ENCODE measurements at places on chromosomes 6 and 20.

DNA sequence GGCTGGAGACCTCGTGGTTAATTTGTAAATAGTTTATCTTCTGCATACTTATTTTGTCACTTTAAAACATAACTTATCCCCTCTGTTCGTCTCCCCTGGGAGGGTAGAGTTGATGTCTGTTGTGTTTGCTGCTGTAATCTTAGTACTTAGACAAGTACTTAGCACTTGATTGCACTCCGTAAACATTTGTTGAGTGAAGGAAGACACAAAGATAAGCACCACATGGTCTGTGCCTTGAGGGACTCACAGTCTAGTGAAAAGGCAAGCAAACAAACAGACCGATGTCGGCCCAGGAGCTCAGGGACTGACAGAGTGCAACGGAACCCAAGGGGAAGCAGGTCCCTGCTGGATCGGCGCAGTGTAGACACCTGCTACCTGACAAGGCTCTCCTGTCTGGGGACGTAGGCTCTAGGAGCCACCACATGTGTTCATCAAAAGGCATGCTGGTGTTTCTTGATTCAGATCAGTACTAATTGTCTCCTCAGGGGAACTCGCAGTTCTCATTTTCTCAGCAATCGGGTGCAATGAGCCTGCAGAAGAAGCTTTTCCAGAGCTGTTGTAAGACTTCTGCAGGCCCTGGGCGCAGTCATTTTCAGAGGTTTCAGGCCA is 31.4 kb downstream of the EDN3 start:
- no peak for DNase-seq

GRCh38 chr6:133918208-133918930 is 29.5 kb downstream of the TCF21 start:
- no peak for DNase-seq

GRCh38 chr6:82767447-82767846 is 298.2 kb downstream of the UBE3D start:
- no peak for DNase-seq

- no peak for DNase-seq
These were observed 106.5 kb downstream of the THEMIS start for GRCh38 chr6:127794405-127794804.

GRCh38 chr6:73798592-73798991 is 102.6 kb downstream of the CD109 start:
- DNase-seq, result no peak

- no peak for DNase-seq
These were observed 538 bp upstream of the GRM1 start for GRCh38 chr6:146028252-146028795.

GRCh38 chr6:36691011-36691410 is 6.6 kb upstream of the RAB44 start:
- no peak for DNase-seq

GRCh38 chr6:107079429-107079828 is 35.9 kb downstream of the BEND3 start:
- no peak for DNase-seq

GRCh38 chr6:107246972-107247615 is 131.8 kb upstream of the BEND3 start:
- no peak for DNase-seq

- no peak for DNase-seq
These were observed 23.9 kb upstream of the ASF1A start for GRCh38 chr6:118869894-118870589.

- DNase-seq, result no peak
These were observed 28.1 kb downstream of the RIPOR3 start for GRCh38 chr20:50663095-50663821.

DNA sequence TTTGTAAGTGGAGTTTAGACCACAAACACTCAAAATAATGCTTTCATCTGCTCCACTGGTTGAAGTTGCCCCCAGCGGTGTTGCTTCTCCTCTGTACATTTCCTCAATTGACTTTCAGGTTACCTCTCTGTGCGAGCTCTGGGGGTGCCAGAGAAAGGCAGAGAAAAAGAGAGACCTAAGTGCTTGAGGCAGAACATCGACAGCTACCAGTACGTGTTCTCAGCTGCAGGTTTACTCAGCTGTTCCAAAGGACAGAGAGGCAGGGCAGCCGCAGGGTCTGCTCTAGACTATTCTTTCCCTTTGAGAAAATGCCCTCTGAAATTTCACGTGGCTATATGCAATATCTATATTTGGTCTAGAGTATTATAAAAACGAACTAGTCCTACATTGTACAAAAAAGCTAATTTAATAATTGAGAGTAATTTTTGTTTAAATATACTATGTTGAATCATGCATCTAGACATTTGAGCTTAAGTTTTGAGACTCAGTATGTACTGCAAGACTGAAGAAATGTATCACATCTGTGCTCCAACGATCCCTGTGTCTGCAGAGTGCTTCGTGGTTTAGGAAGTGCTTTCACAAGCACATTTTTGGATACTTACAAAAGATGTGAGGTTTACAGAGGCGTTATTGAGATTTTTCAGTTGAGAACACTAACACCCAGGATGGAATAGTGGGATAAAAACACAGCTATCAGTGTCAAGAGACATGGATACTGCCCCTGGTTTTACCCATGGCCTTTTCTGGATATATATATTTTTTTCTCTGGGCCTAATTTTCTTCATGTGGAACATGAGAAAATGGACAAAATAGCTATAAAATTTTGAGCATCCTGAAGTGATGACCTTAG is 453.6 kb upstream of the FLRT3 start:
- no peak for DNase-seq

- no peak for DNase-seq
These were observed 82.8 kb upstream of the CDYL start for GRCh38 chr6:4693173-4693970.

- DNase-seq, result no peak
These were observed 27.8 kb downstream of the TCF21 start for GRCh38 chr6:133916650-133917151.

GRCh38 chr20:42949950-42950349 is 239.8 kb downstream of the PTPRT start:
- DNase-seq, result no peak

DNA sequence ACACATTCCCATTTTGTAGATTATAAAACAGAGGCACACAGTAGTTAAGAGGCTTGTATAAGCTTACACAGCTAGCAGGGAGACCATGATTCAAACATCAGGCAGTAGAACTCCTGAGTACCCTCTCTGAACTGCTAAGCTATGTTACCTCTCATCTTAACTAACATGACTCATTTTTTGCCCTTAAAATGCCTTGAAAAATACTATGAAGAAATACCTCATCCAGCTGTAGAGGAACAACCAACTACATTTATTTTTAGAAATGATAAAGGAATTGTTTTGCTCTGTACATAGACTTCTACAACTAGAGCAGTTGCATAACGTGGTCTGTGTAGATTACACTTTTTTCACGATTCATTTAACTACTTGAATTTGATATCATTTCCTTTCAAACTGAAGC is 102.1 kb downstream of the FLRT3 start:
- no peak for DNase-seq

DNA sequence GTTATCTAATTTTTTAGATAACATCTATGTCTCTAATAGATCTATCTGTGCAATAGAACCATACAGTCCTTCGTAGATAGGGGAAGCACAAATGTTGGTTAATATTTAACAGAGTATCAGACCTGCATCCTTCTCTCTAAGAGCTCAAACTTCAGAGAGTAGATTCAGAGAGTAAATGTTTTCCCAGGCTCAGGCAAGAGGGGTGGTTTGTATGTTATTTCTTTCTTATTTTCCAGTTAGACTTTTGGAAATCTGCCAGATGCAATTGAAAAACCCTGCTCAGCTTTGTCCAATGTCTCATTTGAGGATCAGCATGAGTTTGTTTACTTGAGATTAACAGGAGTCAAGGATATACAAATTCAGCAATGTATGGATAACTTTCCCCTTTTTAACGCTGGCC is 361.9 kb downstream of the BCKDHB start:
- no peak for DNase-seq

GRCh38 chr20:59028812-59029211 is 3.3 kb downstream of the ATP5F1E start:
- DNase-seq, result no peak

DNA sequence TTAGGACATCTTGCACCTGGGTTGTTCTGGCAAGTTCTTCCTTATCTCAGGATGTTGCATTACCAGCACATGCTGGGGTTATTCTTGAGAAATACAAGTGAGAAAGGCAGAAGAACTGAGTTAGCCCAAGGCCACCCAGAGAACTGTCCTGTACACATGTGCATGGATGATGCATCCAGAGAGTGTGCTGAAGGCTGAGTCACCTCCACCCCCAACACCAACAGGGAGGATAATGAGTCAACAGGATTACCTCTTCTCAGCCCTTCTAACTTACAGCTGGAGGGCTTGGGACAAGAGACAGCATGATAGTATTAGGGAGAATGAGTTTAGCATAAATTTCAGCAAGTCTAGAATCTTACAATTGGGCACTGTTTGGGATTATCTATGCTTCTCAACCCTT is 8.5 kb downstream of the SCGN start:
- no peak for DNase-seq

- DNase-seq, result no peak
These were observed 149.3 kb downstream of the ADAT2 start for GRCh38 chr6:143301188-143301587.

GRCh38 chr6:69220375-69220774 is 576.4 kb downstream of the LMBRD1 start:
- no peak for DNase-seq

GRCh38 chr20:46572153-46572552 is 21.7 kb upstream of the OCSTAMP start:
- DNase-seq, result no peak

DNA sequence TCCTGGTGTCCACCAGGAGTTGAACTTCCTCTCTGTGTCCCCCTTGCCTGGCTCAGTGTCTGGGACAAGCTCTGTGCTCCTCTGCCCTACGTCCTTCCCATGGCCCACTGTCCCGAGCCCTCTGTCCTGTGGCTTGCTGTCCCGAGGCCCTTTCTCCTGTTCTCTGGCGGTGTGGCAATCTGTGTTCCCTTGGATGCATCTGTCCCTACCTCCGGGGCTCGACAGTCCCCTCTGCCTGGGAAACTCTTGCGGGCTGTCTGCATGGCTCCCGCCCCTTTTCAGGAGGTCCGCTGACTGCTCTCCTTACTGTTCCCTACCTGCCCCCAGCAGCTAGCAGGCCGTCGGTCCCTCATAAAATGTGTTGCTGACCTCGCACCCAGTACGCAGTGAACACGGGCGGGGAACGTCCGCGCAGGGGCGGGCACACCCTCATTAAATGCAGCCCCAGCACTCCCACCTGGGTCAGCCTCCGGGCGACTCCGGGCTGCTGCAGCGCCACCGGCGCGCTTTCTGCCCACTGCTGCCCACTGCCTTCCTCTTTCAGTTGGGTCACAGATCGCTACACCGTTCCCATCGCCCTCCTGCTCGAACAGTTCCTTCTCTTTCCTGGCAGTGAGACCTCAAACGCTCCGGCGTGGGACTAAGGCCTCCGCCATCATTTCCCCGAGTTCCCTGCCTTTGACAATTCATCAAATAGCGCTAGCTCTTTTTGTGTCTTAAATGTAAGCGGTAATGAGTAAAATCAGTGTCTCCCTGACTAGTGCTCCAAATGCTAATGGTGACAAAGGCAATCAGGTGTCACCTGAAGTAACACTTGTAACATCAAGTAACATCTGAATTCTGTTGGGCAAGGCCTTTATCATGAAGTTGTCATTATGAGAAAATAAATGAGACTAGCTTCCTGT is 60.5 kb downstream of the RSPH3 start:
- DNase-seq, result no peak

GRCh38 chr6:104799134-104799657 is 60.5 kb downstream of the HACE1 start:
- no peak for DNase-seq

GRCh38 chr6:5753209-5753608 is 253.5 kb downstream of the NRN1 start:
- DNase-seq, result no peak

GRCh38 chr20:48295445-48295903 is 510.2 kb upstream of the SULF2 start:
- no peak for DNase-seq

- DNase-seq, result no peak
These were observed 123.6 kb upstream of the GLP1R start for GRCh38 chr6:38924791-38925509.

GRCh38 chr6:2086326-2086965 is 159.0 kb downstream of the GMDS start:
- DNase-seq, result no peak
